ENCODE measurements at places on chromosomes 12 and 14.

- no peaks in the 10 kb centered on the region for H3K36me3 ChIP-seq
- no peak for DNase-seq
- H3K4me1 ChIP-seq: peaks cover 4% of the 10 kb centered on the region
- H3K4me3 ChIP-seq: peak within 1 kb of the TSS; percentile 54
- H3K27me3 ChIP-seq: peaks cover 13% of the 10 kb centered on the region
Observed at GRCh38 chr14:23183479-23183878, at the start of gene SLC7A8. SLC7A8 (minus strand) TSS chr14:23183660; CDS start chr14:23182914, 746 bp downstream.

GRCh38 chr14:69090187-69090789 is 62.6 kb downstream of the DCAF5 start:
- no peak overlapping the region for H3K27ac ChIP-seq
- H3K4me1 ChIP-seq: peaks cover 12% of the 10 kb centered on the region
- no peak overlapping the region for H3K4me3 ChIP-seq
- H3K36me3 ChIP-seq: peaks cover 3% of the 10 kb centered on the region
- no peak for DNase-seq

- no peak for DNase-seq
- H3K4me1 ChIP-seq: no peaks in the 10 kb centered on the region
Observed at GRCh38 chr12:47846294-47846996, 26.7 kb upstream of the HDAC7 start.

DNA sequence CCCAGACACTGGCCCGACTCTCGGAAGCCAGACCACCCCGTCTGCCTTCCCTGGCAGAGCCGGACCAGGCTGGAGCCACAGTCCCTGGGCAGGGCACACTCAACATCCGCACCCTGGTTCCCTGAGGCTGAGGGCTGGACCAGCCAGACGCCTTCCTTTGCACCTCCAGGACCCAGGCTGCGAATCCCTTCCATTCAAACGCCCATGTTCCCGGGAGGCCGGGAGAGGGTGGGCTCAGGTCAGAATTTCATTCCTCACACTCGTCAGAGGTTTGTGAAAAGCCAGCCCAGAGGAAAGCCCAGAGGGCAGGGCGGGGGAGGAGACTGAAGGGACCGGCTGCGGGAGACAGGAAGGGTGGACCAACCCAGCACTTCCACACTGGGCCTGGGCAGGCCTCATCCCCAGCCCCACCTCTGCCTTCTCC is 58.7 kb downstream of the LRRC74A start:
- H3K4me3 ChIP-seq: no peak overlapping the region
- H3K27me3 ChIP-seq: no peaks in the 10 kb centered on the region
- H3K4me1 ChIP-seq: peaks cover 38% of the 10 kb centered on the region
- H3K36me3 ChIP-seq: no peaks in the 10 kb centered on the region
- H3K27ac ChIP-seq: no peak overlapping the region

DNA sequence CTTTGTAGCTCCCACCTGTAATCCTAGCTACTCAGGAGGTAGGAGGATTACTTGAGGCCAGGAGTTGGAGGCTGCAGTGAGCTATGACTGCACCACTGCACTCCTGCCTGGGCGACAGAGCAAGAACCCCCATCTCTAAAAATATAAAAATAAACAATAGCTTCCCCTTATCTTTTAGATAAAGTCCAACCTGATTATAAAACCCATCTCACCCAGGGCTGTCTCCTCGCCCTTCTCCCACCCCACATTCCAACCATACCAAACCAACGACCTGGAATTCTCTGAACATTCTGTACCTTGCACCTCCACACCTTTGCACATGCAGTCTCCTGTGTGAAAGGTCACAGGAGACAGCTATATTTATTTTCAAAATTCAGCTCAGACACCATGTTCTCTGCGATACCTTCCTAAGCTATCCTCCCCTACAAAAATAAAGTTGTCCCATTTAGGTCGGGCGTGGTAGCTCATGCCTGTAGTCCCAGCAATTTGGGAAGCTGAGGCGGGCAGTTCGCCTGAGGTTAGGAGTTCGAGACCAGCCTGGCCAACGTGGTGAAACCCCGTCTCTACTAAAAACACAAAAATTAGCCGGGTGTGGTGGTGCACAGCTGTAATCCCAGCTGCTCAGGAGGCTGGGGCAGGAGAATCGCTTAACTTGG is 7.7 kb downstream of the SLC7A7 start:
- H3K36me3 ChIP-seq: no peaks in the 10 kb centered on the region
- H3K4me3 ChIP-seq: no peak overlapping the region
- H3K27me3 ChIP-seq: no peaks in the 10 kb centered on the region
- no peak overlapping the region for H3K27ac ChIP-seq
- DNase-seq: no peak
- no peaks in the 10 kb centered on the region for H3K4me1 ChIP-seq

DNA sequence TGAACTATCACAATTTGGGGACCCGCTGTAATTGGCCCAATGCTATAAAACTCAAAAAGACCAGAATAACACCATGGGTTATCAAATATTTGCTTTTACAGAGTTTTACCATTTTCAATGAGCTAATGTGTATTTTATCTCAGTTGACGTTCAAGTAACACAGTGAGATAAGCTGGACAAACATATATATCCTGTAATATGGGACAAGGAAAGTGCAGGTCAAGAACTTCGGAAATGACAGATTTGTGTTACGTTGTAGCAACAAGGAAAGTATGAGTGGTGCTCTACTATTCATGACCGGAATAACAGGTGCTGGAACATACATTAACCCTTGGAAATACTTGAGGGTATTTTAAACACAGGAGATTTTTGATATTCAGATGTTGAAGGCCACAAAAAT is 566.4 kb upstream of the FLRT2 start:
- H3K36me3 ChIP-seq: no peaks in the 10 kb centered on the region
- no peaks in the 10 kb centered on the region for H3K27me3 ChIP-seq
- no peaks in the 10 kb centered on the region for H3K4me1 ChIP-seq
- no peak overlapping the region for H3K4me3 ChIP-seq
- no peak for DNase-seq
- no peak overlapping the region for H3K27ac ChIP-seq

- no peak overlapping the region for H3K4me3 ChIP-seq
- H3K27me3 ChIP-seq: peaks cover 22% of the 10 kb centered on the region
- DNase-seq: no peak
- no peak overlapping the region for H3K27ac ChIP-seq
- peaks cover 34% of the 10 kb centered on the region for H3K4me1 ChIP-seq
Observed at GRCh38 chr12:52246720-52247621, 13.9 kb downstream of the KRT7 start.

DNA sequence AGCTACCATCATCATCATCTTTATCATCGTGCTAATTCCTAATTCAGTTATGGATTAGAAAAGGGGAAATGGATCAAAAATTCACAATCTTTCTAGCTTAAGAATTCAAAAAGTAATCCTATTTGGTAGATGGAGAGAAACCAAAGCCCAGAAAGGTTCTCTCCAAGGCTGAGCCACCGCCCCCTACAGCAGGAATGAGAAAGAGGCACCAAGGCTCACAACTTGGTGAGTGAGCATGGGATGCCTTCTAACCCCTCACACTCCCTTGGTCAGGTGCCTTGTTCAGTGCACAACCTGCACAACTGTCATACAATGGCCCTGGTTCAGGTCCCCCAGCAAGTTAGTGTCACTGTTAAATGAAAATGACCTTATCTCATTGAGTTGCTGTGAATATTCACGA is 171.5 kb downstream of the ANO2 start:
- DNase-seq: no peak
- no peaks in the 10 kb centered on the region for H3K27me3 ChIP-seq
- no peaks in the 10 kb centered on the region for H3K36me3 ChIP-seq
- H3K27ac ChIP-seq: no peak overlapping the region
- H3K4me1 ChIP-seq: peaks cover 4% of the 10 kb centered on the region
- no peak overlapping the region for H3K4me3 ChIP-seq
